Stimulated activated CD8-positive, alpha-beta memory T cell treated with anti-CD3 and anti-CD28 coated beads, Interleukin-7, amount 100 ng/mL, for 4 hours (primary cell): ENCODE measurements at places on chromosomes 13 and 19.

DNA sequence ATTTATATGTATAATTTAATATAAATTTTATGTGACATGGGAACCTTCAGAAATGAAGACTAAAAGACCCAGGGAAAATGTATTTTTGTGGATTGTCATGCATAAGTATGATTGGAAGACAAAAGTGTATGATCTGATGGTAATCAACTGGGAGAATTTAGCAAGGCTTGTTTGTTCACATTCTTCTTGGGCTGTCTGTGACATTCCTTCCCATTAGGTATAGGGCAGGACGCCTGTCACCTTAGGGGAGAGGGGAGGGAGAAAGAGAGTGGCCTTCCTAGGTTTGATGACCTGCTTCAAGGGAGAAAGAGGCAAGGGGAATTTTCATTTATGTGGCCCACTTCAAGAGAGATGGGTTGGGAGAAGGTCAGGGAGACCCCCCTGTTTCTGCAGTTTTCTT, 22.4 kb downstream of the PIBF1 start:
- DNase-seq: no peak

- peak; percentile 72 for DNase-seq
These were observed 629 bp upstream of the FGF9 start for GRCh38 chr13:21670006-21670882.

DNA sequence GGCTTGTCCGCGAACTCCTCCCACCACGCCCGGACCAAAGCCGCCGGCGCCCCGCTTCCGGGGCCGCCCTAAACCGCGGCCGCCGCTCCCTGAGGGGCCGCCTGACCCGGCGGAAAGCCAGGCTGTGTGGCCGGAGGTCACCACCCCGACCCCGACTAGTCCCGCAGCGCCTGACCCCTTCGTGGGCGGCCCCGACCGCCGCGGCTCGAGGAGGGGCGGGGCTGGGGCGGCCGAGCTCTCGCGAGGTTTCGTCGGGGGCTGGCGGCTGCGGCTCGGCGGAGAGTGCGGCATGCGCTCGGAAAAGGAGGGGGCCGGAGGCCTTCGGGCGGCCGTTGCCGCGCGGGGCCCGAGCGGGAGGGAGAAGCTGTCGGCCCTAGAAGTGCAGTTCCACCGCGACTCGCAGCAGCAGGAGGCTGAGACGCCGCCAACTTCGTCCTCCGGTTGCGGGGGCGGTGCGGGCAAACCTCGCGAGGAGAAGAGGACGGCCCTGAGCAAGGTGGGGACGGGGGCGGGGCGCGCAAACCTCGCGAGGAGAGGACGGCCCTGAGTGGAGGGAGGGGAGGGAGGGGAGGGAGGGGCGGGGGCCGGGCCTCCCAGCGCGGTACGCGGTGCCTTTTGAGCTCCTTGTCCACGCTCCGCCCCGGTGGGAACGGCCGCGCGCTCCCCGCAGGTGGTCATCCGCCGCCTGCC, at the start of gene UPF3A:
Gene UPF3A, plus strand, starts transcription at position 251 of the 690 bp plus-strand sequence. Its CDS starts 39 bp downstream, at position 290.
- DNase-seq: peak; percentile 87

GRCh38 chr13:80979035-80979641, 638.2 kb upstream of the SPRY2 start:
- DNase-seq: no peak

GRCh38 chr13:105665284-105665683, 870.2 kb downstream of the EFNB2 start:
- DNase-seq: no peak

DNA sequence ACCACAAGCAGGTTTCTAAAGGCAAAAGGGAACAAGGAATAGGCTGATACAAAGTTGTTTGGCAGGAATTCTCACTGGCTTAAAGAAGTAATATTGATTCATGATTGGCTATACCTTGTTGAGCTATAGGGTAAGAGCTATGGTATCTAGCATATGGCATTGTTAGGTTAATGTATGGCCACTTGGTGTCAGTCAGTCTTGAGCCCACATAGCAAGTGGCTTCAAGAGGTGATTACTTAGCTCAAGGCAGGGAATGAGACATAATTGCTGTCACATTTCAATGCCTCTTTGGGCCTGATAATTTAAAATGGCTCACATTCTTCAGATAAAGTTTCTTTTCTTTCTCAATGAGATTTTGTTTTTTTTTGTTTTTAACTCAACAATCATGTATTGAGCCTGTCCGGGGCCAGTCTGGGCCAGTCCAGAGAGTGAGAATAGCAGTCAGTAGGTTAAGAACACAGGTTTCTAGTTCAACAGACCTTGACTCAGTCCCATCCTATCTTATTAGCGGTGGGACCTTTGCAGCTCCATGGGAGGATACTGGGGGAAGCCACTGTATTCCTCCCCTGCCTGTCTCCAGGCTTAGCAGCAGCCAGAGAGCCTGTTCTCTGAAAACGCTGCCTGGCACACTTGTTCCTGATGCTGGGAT, 45.8 kb upstream of the RCBTB2 start:
- no peak for DNase-seq

- DNase-seq: no peak
These were observed 5.8 kb upstream of the KMT5C start for GRCh38 chr19:55333870-55334269.

DNA sequence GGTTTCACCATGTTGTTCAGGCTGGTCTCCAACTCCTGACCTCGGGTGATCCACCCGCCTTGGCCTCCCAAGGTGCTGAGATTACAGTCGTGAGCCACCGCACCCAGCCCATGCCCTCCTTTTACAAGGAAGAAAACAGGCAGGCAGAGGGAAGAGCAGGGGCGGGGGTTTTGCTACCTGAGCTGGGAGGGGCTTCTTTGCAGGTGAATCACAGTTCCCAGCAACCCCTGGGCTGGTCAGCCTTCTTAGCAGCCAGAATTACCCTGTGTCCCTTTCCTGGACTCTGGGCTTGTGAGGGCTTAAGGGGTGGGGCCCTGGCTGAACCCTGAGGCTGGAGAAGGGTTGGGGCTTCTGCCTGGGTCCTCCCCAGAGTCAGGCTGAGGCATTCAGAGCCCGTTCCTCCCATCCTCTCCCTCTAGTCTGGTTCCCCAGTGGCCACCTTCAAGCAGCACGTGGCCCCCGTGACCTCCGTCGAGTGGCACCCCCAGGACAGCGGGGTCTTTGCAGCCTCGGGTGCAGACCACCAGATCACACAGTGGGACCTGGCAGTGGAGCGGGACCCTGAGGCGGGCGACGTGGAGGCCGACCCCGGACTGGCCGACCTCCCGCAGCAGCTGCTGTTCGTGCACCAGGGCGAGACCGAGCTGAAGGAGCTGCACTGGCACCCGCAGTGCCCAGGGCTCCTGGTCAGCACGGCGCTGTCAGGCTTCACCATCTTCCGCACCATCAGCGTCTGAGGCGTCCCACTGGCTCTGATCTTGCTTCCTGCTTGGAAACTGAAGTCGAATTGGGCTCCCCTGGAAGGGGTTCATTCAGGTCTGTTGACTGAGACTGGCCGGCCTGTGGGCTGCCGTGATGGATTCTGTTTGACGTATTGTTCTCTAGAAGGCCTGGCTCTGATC, 2.8 kb upstream of the KCNJ14 start:
- no peak for DNase-seq

GRCh38 chr19:49497047-49497788, 984 bp downstream of the RPS11 start:
- peak; percentile 58 for DNase-seq

DNA sequence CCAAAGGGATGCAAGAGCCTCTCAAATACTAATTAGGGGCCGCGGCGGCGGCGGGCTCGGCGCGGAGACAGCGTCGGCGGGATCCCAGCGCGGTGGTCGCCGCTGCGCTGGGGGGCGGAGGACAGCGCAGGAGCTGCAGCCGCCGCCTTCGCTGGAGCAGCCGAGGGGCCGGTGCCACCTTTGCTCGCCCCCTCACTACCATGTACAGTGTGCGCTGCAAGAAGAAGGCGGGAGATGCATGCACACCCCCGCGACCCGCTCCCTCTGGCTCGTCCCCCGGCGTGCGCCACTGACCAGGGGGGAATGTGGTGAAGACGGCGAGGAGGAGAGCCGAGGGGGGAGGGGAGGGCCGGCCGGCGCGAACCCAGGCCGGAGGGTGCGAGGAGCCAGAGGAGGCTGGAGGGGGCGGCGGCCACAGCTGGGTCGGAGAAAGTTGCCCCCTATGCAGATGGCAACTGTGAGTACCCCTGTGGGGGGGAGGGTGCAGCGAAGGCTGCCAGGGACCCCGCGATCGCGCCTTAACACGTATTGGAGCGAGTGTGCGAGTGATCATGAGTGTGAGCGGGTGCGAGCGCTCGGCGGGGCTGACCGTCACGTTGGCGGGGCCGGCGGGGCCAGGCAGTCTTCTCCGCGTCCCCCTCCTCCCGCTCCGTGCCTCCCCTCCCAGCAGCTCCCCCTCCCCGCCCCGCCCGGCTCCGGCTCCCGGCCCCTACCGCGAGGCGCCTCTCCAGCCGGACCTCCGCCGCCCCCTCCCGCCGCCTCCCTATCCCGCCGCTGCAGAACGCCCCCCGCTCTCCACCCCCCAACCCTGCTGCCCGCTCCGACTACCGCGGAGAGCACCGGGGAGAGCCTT, 808 bp downstream of the SLITRK5 start:
- DNase-seq: no peak

GRCh38 chr19:54017261-54017660, 25.8 kb downstream of the CACNG6 start:
- no peak for DNase-seq

DNA sequence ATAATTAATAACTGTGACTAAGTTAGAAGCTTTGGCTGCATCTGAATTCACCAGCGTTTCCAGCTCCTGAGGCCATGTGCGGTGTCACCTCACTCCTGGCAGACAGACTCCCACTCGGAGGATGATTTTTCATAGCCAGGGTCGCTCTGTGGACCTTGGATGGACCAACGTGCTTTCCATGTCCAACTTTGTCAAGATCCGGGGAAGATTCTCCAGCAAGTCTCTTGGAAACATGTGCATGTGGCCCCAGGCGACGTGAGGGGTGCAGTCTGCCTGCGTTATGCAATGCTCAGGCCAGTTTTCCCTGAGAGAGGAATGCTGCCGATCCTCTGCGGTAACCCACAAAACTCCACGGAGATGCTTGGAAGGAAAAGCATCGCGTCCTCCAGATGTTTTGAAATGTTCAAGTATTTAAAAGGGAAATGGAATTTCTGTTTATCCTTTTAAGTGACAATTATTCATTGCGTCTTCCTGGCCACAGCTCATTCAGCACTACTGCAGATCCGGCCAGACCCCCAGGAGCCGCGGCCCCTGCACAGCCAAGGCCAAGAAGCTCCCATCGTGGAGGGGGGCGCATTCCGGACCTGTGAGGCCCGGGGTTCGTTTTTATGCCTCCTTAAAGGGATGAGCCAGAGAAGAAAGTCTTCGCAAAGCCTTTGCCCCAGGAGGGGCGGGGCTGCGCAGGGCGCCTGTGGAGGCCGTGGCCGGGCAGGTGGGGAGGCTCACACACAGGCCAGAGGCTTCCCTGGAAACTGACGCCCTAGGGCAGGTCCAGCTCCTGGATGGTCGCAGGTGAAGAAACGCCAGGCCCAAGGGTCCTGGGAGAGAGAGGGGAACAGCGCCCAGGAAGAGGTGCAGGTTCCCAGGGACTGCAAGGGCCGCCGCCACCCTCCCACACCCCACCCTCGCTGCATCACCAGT, 46.0 kb downstream of the C13orf46 start:
- no peak for DNase-seq

DNA sequence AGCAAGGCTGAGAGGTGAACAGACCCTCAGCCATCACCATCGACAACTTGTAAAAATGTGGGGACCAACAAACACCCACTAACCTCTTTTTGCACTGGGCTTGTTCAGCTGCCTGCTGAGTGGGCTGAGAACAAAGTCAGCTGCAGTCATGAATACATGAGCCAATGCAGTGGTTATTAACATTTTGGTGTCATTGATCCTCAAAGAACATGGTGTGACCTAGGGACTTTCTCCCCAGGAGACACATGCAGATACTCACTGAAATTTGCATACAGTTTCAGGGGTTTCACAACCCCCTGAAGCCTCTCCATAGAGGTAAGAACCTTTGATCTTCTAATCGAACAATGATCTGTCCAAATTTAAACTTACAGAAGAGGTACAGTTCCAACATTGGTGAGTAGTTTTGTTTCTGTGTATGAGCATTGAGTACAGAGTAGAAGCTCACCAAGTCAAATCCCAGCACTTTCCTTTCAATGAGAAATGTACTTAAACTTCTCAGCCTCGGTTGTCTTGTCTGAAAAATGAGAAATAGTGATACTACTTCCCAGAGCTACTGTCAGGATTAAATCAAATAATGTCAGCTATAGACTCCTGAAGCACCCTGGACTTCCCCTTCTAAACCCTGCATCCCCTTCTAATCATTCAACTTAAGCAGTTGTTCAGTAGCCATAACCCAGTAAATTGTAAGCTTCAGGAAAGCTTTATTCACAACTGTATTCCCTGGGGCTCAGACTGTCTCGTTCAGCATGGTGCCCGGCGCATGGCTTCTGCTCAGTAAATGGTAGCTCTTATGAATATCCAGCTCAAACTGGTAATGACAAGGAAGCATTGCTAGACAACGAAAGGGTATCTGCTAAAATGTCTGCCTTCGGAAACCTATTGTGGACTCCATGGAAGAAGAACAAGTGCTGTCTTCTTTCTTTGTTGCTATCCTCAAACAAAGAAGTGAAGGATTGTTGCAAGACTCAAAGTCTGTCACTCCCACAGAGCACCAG, 148.7 kb downstream of the FOXO1 start:
- no peak for DNase-seq

DNA sequence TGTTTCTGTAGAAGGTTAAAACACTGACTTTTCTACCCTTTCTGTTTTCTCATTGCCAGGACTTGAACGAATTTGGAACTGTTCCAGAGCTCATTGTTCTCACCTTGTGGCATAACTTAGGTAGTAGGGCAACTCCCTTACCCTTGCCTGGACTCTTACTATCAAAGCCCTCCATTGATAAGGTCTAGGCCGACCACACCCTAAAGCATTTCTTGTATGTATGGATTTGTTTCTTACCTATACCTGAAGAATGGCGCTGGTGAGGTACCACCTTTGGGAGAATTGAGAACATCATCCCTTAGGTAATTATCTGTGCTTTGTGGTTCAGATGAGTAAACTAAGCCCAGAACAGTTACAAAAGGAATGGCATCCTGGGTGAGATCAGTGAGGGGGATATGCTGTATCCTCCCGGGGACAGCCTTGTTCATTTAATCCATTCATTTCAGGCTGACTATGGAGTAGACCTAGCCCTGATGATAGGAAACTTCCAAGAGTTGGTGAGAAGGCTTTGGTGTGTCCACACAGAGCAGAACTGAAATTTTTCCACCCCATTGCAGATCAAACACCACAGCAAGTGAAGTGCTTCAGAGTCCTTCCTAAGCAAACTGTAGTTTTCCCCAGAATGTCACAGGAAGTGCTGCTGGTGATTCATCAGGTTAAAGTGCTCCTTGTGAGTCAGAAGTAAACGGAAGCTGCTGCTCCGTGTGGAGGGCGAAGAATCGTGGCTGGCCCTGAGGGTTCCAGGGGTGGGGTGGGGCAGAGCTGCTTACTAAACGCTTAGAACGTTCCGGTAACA, 113.0 kb downstream of the TEX26 start:
- peak; percentile 79 for DNase-seq

GRCh38 chr13:75468098-75468497, 13.9 kb downstream of the TBC1D4 start:
- DNase-seq: no peak

GRCh38 chr13:79346300-79346914, 59.6 kb downstream of the RBM26 start:
- no peak for DNase-seq

- DNase-seq: no peak
These were observed 17.0 kb upstream of the PIK3R2 start for GRCh38 chr19:18135712-18136584.
